Fibroblast of skin of right quadriceps (primary cell): ENCODE measurements at places on chromosomes 1 and 21.

- DNase-seq, result no peak
Observed at GRCh38 chr1:53378932-53379661, 51.2 kb upstream of the LRP8 start.

DNA sequence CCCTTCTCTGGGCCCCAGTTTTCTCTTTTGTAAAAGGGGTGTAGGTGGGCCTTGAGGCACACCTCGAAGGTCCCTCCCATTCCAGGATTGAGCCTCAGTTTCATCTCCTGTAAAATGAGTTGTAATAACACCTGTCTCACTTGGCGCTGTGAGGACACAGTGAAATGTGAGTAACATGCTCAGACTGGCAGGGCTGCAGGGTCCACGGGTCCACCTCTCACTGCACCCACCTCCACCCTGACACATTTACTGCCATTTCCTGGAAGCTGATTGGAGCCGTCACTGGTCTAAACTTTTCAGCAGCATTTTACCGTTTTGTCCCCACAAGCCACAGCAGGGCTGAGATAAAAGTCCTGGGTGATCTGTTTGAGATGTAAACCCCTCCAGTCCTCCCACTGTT lies 398.0 kb downstream of the PTPRU start:
- no peak for DNase-seq

DNA sequence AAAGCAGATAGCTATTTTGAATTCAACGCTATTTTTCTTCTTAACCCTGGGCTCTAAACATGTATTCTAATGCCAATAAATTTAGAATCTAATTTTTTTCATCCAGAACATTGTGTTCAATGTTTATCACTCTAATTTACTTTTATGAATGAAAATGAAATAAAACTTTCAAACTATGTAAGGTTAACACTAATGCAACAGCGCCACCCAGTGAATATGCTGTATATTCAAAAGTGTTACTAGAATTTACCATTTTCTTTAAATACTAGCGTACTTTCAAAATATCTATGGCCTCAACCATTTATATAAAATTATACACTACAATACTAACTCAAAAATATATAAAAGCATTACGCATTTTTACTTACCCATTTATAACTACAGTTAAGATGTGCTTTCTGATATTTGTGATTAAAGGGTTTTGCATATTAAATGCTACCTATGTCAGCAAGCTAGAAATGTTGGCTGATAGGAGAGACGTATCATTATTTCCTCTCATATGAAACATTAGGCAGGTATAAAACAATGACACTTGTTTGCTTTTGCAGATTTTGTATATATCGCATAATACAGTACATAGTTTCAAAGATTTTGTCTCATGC lies 5.9 kb upstream of the NUF2 start:
- DNase-seq, result peak; percentile 40

DNA sequence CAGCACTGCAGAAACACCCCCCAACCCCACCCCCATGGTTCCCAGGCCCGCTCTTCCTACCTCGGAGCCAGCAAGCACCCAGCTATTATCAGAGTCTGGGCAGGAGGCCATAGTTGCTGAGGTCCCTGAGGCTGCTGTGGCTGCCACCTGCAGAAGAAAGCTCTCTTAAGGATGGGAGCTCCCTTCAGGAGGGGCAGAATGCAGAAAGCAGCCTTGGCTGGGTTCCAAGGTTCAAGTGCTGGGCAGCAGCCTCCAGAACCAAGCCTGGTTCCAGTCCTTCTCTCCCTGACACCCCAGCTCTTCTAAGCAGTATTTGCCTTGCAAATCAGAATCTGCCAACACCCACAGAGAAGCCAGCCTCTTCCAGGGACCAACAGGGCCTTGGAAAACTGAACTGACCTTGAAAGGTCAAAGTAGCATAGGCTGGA lies 2.3 kb downstream of the PBXIP1 start:
- DNase-seq, result no peak

DNA sequence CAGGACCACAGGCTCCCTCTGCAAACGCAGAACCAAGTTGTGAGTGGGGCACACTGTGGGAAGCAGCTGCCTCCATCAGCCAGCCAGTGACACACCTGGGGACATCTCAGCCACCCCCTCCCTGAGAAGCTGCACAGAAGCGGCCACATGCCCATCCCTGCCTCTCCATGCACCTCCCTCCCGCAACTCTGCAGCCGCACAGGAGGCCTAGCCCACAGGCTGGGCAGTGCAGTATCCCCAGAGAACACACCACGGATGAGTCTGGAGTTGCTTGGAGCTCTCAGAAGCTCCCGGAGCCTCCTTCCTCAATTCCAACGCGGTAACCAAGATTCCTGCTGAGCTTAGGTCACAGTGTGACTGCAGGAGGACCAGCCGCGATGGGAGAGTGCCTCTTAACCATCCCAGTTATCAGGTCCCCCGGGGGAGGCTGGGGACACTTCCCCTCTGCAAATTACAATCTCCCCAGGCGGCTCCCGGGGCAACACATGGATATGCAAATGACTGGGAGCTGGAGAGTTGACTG lies 1.2 kb upstream of the WNT3A start:
- no peak for DNase-seq

- DNase-seq, result peak; percentile 72
Observed at GRCh38 chr1:230858918-230859729, 9.2 kb downstream of the C1orf198 start.

GRCh38 chr1:1938276-1938573 lies 19.1 kb upstream of the TMEM52 start:
- DNase-seq, result no peak

DNA sequence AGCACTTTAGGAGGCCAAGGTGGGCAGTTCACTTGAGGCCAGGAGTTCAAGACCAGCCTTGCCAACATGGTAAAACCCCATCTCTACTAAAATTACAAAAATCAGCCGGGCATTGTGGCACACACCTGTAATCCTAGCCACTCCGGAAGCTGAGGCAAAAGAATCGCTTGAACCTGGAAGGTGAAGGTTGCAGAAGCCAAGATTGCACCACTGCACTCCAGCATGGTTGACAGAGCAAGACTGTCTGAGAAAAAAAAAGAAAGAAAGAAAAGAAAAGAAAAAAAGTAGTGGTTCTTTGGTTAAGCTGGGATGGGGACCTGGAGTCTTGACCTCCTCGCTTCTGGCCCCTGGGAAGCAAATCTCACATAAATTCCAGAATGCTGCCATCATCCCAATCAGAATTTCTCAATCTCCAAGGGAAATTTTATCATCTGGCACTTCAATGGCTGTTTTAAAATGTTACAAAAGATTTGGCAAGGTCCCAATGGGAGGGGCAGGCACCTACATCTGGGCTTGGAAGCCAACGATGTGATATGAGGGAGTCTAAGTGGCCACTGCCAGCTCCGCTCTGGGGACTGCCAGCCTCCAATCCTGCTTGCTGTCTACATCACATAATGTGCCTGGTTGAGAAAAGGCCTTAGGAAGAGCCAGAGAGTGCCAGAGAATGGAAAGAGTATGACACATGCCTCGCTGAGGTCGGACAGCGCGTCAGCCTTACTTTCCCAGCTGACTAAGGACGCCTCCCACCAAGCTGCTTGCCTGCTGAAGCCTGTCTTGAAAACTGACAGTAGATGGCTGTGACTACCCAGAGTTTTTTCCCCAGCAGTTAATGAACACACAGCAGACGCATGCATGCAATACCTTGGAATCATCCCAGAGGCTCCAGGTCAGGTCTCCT lies 42.1 kb upstream of the SRP9 start:
- peak; percentile 95 for DNase-seq

DNA sequence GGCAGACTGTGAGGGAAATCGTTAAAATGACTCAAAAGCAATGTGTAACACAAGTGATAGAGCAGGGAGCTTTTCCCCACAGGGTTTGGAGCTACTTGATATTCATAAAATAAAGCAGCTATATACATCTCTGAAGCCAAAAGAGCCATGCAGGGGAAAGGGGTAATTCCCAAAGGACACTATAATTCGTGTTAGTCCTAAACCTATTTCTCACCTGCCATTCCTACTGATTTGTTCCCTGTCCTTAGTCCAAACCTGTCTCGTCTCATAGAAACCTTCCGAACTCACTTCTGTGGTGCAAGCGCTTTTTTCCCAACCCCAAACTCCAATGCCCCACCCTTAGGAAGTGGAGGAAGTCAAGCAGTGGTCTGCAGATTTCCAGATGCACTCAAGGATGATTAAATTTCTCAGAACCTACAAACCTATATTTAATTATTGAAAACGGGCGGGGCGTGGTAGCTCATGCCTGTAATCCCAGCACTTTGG lies 946 bp upstream of the HNRNPR start:
- DNase-seq, result peak; percentile 35

DNA sequence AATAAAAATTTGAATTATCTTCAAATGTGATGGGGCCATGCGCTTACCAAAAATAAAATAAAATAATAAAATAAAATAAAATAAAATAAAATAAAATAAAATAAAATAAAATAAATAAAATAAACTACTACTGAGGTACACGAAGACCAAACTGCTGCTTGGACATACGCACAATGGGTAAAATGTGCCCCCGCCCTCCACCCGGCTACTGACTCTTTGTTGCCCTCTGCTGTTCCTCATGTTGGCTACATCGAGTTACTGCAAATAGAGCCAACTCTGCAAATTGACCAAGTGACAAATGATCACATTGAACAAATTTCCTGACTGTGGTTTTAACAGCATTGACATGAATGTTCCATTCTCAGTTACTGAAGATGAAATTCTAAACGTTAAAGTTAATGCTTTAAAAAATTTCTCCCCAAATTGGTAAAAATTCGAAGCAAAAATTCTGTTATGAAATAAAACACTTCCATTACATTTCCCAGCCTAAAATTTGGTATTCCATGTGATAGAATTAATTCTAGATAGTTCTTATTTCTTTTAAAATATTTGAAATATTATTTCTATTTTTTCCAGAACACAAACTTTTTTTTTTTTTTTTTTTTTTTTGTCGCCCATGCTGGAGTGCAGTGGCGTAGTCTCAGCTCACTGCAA lies 18.8 kb upstream of the MAP1LC3C start:
- peak; percentile 42 for DNase-seq

- no peak for DNase-seq
Observed at GRCh38 chr1:153475282-153475681, 14.8 kb upstream of the S100A7 start.

DNA sequence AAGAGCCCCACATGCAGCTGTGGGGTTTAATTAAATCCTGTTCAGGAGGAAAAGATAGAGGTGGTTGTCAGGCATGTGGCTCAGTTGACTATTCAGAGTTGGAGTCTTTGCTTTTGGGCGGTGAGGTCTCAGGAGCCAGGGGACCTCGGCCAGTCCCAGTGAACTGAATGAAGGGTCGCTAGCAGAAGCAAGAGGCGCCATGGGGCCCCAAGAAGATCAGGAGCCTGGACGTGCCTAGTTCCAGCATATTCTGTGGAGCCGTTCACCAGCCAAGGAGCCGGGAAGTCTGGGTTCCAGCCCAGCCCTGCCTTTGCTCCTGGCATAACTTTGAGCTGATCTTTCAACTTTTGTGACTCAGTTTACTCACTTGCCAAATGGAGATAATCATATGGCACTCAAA lies 217.7 kb upstream of the IRF2BP2 start:
- DNase-seq, result no peak

GRCh38 chr21:37039411-37040075 lies 33.0 kb downstream of the RIPPLY3 start:
- DNase-seq, result no peak

DNA sequence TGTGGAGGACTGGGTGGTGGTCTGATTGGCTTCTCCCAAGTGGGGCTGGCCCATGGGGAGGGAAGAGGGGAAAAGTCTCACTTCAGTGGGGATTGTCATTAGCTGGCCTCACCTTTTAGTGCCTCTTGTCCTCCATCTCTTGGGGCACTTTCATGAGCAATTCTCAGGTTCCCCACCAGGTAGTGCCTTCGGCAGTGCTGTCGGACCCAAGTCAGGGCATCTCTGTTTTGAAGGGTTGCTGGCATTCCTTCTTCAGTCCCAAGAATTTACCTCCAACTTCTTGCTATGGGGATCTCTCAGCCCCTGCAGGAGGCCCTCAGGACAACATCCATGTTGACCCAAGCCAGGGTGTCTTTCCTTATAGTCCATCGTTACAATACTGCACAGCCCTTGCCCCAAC lies 54.7 kb upstream of the F3 start:
- no peak for DNase-seq

GRCh38 chr1:67844988-67845387 lies 11.7 kb upstream of the GNG12 start:
- no peak for DNase-seq

- DNase-seq, result no peak
Observed at GRCh38 chr1:67717876-67718275, 32.9 kb downstream of the GADD45A start.

DNA sequence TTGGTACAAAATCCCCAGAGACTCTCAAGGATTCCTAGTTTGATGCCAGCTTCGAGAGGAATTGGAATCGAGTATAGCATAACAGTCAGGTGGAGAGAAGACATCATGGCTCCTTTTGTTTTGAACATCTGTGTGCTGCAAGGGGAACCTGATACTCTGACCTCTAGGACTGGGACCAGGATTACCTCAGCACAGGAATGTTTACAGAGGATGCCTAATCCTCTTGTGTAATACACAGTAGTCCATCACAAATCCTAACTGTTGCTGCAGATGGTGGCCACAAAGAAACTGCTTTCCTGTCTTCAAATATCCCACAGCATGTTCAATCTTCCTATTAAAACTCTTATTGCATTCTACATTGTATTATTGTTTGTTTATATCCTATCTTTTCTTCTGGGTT lies 111.8 kb upstream of the PRMT6 start:
- DNase-seq, result peak; percentile 17

GRCh38 chr1:9284061-9284460 lies 8.6 kb upstream of the SPSB1 start:
- DNase-seq, result no peak

DNA sequence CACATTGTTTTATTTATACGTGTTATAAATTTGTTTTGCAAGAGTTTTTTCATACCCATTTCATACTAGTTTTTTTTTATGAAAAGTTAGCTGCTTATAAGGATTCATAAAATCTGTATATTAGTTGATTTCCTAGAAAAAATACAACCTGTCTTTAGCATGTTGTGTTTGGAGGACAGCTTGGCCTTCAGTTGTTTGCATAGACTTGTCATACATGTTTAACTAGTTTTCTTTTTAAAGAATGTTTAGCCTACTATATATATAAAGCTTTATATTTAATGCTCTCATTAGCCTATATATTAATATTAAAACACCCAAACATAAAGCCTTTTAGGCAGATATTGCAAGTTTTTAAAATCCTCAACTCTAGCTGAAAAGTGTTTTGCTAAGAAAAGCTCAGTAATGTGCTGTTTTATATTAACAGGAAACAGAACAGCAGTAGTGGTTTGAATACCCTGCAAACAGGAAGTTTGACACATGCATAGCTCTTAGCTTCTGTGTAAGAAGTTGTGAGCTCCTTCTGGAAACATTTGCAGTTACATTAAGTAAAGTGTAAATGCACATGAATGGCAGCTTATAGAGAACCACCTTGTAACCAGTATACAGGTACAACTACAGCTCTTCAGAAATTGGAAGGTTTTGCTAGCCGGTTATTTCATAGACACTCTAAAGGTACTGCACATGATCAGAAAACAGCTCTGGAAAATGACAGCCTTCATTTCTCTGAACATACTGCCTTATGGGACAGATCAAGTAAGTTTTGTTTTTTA lies at the start of gene PRKACB:
Gene PRKACB (plus strand): TSS at position 476 of the 770 bp plus-strand sequence. CDS start 91 bp downstream, at position 567.
- peak; percentile 59 for DNase-seq
